ENCODE measurements at places on chromosomes 2 and 18.

DNA sequence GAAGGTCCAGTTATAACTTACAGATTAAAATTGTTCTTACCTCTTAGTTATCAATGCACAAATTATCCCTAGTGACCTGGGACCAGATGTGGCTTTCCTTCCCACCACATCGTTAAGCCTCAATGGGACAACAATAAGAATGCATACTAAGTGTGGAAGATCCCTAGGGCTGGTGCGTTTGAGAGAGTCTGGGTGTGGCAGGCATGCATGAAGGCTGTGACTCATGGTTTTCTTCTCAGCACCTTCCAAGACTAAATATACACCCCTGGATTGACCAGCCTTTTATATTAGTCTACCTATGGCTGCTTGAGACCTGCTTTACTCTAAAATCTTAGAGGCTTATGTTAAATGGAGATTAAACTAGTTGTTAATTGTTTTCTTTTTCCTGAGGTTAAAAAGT, 261.7 kb upstream of the SLC14A2 start:
- DNase-seq, result no peak

GRCh38 chr2:1132328-1132969, 181.8 kb downstream of the SNTG2 start:
- DNase-seq, result no peak

DNA sequence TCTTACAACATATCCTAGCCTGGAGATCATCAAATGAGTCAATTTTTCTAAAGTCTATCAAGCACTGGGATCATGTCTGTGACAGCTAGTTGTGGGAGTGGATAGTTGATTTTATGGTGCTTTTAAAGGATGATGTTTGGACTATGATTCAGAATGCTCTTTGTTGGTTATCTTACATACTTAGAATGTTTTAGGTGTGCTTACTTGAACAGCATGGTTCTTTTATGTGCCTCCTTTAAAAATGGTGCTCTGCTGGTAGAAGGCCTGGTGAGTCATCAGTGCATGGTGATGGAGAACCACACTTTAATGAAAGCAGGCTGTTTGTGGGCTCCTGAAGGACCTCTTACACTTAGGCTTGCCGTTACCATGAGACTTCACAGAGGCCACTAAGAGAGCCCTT, 682.7 kb upstream of the FANCL start:
- DNase-seq, result no peak

GRCh38 chr2:217717646-217718045, 285.1 kb downstream of the TNS1 start:
- no peak for DNase-seq

- DNase-seq, result no peak
These were observed 1.8 kb downstream of the FBXO48 start for GRCh38 chr2:68465081-68465916.

GRCh38 chr18:59810183-59810582, 89.6 kb upstream of the PMAIP1 start:
- DNase-seq, result no peak

DNA sequence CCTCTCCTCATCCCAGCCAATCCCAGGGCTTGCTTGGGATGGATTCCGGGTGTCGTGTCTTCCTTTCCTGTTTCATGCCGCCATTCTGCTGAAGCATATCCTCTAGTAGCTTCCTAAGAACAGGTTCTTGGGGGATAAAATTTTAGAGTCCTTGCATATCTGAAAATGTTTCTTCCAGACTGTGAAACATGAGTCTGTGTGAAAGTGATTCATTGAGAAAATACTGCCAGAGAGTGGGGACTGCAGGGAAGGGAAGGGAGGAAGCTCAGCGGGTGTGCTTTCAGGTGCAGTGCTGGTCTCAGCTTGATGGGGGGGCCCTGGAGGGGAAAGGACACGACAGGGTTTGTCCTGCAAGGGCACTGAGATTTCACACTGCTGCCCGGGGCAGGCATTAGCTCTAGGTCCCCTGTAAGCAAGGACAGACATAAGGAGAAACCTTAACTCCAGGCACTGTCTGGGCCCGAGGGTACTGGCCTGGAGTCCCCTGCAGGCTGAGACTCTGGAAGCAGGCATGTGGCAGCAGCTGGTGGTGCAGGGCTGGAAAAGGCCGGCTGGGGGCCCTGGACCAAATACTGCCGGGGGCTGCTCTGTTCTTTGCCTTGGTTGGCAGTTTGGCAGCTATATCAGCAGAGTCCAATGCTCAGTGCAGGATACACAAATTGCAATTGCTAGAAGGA, 97.6 kb upstream of the HS6ST1 start:
- no peak for DNase-seq

DNA sequence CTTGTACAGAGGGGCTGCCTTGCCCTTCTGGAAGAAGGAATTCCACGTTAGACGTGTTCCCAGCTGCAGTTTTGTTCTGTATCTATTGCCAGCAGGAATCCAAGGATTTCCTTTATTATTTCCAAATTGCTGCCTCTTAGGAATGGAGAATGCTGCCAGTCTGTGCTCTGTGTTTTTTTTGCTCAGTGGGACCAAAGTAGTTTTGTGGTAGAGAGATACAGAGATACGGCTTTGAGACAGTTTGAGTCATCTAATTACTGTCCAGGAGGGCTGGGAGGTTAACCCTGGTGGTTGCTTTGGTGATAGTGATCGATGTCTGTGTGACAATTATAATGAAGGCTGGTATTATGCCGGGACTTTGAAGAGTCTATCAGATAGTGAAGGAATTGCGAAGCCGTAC, 26.3 kb downstream of the ASAP2 start:
- DNase-seq, result no peak

GRCh38 chr18:41042866-41043265, 912.2 kb upstream of the PIK3C3 start:
- no peak for DNase-seq

GRCh38 chr2:97693476-97693875, 19.9 kb upstream of the ZAP70 start:
- no peak for DNase-seq

GRCh38 chr2:33457556-33458247, 18.7 kb upstream of the RASGRP3 start:
- no peak for DNase-seq

DNA sequence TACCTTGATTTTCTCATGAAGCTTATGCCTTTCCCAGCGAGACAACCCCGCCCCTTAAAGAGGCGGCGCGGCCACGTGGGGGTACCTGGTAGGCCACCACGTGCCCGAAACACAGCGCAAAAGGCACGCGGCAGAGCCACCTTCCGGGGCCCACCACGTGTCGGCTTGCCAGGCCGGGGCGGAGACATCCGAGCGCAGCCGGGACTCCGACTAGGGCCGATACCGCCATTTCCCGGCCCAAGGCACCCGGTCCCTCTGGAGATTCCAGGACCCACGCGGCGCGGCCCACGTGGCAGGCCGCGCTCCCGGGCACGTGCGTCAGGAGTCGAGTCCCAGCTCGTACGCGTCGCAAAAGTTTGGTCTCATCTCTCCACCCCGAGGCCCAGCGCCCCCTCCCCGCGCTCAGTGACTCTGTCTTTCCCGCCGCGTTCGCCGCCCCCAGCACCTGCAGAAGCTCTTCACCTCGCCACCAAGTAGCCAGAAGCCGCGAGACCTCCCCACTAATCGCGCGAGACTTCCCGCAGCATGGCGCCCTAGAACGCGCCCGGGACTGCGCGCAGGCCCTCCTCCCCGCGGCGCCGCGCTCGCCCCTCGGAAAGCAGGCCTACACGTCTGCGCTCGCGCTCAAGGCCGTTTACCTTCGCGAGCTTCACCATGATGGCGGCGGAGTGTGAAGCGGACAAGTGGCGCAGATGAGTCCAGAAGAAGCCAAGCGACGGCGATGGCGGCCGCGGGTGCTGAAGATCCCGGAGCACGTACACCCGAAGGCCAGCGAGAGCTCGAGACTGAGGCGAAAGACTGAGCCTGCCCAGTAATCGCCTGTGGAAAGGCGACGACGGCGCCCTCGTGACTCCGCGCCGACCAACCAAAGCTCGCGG, at the start of gene NCL:
Gene NCL, minus strand, starts transcription at position 787 of the 878 bp plus-strand sequence. Its CDS starts 131 bp downstream, at position 656.
- DNase-seq, result no peak

DNA sequence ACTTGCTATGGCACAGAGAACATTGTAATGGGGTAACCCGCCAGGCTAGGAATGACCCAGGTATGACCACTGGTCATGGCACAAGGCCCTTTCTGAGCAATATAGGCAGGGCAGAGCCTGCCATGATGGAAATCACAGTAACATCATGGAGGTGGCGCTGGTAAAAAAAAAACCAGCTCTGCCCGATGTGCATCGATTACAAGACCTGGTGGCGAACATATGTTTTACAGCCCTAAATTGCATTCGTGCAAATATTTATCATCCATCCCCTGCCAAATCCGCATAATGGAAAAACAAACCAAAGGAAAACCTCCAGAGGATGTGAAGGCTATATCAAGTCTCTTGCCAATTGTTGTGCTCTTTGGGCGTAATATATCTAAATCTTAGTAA, 60.6 kb downstream of the SEMA4F start:
- no peak for DNase-seq

- DNase-seq, result no peak
These were observed 139.6 kb downstream of the TRABD2A start for GRCh38 chr2:84741182-84741822.

DNA sequence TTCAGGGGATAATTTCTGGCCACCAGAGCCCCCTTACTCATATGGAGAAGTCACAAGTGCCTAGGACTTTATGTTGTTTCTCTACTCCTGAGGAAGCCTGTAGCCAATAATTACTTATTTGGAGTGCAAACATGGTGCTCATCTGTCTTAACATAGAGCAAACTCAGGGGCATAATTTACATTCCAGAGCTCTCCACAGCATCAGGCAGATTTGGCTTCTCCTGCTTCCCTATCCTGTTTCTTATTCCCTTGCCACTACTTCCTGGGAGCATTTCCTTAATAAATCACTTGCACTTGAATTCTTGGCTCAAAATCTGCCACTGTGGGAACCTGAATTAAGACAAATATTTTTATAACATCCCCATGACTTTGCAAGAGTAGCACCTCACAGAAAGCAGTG, 960.9 kb downstream of the SOCS6 start:
- no peak for DNase-seq

DNA sequence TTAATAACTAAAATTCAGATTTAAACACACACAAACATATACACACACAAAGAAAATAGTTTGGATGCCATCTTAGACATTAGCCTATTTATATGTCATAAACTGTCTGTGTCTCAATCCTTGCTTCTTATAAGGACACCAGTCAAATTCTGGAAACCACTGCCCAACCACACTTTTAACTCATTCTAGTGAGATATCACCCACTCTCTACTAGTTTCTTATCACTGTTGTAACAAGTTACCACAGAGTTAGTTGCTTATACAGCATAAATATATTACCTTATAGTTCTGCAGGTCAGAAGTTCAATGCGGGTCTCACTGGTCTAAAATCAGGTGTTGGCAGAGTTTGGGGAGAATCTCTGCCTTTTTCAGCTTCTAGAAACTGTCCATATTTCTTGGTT, 239.1 kb downstream of the MTX2 start:
- DNase-seq, result no peak

GRCh38 chr18:62325806-62326645, 916 bp downstream of the TNFRSF11A start:
- DNase-seq, result no peak

DNA sequence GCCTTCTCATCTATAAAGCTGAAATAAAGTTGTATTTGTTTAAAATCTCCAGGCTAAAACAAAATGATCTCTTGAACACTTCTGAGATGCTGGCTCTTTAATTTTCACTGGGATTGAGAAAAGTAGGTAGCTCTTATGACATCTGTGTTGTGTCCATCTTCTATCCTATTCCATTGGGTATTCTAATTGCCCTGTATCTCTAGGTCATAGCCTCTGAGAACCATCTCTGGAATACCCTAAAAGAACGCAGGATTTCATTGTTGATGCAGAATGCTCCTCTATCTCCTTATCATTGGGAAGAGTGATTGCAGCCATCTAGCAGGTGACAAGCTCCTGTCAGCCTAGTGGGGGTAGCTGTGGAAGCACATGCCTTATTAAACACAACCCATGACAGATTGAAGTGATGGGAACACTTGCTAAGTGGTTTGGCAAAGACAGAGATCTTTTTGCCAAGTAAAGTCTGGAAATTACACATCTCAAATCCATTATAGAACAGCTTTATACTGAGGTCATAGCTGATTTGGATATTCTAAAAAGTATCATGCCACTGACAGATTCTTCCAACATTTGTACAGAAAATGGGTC, 178.2 kb downstream of the TDRD15 start:
- no peak for DNase-seq

DNA sequence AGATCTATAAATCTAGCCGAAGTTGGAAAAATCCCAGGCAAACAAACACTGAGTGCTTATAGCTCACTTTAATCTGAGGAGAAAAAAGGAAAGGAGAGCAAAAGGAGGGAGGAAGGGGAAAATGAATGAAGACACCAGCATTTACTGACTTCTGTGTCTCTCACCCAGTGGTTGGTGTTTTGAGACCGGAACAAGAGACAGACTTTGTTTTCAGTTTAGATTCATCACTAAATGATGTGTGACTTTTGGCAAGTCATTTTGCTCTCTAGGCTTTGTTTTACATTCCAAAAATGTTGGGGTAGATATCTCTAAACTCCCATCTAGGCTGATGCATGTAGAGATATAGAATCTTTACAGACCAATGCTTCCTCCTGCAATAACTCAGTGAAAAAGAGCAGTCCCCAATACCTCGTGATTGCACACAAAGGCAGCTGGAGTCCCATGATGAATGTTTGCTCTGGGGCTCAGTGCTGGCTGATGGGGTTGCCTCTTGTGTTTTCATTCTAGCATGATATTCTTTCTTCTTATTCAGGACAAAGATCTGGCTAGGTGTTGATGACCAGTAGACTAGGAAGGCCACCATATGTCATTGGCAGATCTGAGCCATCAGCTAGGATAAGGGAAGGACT, 51.4 kb downstream of the TRIB2 start:
- no peak for DNase-seq

- DNase-seq, result no peak
These were observed 2.0 kb downstream of the HOXD3 start for GRCh38 chr2:176158855-176159662.
